KBM-7 (cell line): ENCODE measurements at places on chromosomes 5 and 9.

GRCh38 chr5:79699763-79700400 lies 10.2 kb downstream of the CMYA5 start:
- no peak for DNase-seq

DNA sequence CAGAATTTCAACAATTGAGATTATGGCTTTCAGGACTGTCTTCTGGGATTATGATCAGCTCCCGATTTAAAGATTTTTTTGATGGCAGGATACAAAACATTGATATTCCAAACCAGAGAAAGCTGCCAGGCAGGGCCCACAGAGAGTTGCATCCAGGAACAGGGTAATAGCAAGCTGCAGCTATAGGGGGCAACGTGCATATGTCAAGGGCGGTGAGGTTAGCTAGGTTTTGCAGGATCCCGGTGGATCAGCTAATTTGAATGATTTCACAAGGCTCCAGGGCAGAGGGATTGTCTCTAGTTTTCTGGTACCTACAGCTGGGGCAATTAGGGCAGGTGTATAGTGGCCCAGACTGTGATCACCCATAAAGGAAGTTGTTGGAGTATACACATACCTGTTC lies 339.4 kb downstream of the CHSY3 start:
- DNase-seq: no peak

DNA sequence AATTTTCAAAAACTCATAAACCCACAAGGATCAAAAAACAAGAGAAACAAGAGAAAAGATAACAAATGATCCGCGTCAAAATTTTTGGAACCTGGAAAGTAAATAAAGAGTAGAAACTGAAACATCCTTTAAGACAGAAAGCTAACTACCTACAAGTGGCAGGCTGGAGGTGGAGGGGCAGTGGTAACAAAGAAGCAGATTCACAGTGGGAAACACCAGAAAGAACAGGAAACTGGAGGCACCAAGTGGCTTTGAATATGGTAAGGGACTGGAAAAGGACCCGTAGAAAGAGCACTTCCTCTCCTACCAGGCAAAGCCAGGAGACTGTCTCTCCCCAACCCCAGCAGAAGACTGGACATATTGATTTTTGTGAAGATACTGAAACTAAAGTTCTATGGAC lies 100.6 kb upstream of the TARS1 start:
- DNase-seq: no peak

GRCh38 chr9:70291446-70291845 lies 32.7 kb downstream of the SMC5 start:
- no peak for DNase-seq

DNA sequence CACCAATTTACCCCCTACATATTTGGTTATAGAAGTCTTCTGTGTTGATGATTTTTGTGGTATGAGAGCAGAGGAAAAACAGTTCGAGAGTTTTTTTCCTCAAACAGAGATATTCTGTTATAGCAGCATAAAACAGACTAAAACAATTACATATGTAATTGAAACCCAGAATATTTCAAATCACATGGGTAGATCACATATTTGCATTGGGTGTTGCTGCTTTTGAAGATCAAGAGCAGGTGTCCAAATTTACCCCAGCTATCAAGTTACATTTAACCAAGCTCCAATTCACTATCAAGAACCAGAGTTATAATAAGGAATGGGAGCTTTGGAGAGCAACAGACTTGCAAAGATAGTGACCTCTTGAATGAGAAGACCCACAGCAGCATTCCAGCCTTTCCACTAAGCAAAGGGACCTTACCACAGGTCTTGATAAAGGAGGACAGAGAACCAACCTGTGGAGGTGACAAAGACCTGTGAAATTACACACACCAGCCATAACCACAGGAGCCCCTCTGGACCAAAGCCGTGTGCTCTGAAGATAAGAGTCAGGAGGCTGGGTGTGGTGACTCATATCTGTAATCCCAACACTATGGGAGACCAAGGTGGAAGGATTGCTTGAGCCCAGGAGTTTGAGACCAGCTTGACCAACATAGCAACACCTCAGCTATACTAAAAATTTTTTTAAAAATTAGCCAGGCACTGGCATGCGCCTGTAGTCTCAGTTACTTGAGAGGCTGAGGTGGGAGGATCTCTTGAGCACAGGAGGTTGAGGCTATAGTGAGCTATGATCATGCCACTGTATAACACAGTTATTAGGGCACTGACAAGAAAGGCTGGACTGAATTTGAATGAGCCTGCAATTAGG lies 4.0 kb upstream of the CCL28 start:
- no peak for DNase-seq

DNA sequence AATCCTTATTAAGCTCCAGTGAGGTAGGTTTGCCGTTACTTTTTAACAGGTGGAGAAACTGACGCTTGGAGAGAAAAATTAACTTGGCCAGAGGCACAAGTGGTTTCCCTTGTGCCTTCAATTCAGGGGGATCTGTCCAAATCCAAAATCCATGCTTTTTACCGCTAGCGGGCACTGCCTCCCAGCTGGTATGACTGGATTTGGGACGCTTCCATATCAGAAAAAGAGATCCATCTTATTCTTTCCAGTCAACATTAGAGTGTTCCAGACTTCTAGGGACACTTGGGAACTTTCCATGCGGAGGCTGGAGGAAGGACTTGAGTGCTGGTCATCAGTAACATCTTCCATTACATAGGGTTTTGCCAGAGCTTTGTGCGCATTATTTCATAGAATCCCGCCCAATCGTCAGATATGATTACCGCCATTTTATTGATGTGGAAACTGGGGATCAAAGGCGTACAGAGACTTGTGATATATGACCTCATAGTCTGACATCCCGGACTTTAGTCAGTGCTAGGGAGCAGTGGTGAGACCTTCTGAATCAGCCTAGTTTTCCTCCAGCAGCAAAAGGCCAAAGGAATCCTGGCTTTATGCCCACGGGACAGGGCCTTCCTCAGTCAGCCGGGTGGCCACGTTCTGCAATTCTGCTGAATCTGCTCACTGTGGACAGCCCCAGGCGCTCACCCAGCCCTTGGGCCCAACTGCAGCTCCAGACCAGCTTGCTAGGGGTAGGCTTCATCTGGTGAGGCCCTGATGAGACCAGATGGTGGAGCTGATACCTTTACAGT lies 1.1 kb upstream of the GNPDA1 start:
- DNase-seq: no peak

- no peak for DNase-seq
These were observed 21.9 kb downstream of the DUSP1 start for GRCh38 chr5:172749076-172749475.

GRCh38 chr5:130836729-130837649 lies 328.1 kb downstream of the HINT1 start:
- DNase-seq: peak; percentile 7

DNA sequence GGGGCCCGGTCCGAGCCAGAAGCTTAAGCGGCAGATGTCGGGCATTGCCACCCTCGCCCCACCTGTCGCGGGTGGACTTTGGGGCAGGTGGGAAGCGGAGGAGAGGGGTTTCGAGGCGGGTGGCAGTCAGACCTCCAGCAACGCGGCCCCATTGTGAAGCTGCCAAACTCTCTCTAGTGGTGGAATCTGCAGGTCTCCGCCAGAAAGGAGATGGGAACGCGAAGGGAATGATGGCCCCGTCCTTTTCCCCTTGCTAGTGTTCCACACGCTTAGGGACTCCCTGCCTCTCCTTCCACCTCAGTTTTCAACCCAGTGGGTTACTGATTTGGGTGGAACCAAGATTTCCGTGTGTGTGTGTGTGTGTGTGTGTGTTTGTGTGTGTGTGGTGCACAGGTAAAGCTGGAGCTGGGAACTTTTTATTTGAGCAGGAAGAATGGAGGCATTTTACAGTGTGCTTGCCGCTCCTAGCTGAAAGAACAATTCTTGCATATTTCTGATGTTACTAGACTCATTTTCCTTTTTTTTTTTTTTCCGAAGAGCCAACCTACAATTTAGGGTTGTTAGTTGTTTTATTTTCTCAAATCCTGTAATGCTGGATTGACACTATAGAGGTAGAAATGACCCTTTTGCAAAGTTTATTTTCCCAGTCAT lies 1.3 kb downstream of the MACIR start:
- peak; percentile 64 for DNase-seq

DNA sequence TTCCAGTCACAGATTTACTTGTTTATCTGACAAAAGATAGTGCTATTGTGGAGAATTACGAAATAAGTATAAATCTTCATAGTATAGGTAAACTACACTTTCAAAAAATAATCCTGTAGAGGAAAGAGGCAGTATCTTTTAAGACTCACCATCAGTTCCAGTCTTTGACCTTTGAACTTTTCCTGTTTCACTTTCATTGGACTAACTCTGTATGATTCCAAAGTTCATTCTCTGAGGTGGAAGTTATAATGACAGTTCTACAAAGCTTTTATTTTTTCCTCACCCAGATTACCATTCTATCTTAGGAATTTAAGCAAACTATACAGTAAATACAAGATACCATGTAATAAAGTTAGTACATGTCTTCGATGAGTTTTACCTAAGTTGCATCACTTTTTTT lies 901.3 kb upstream of the SEMA6A start:
- no peak for DNase-seq

- DNase-seq: no peak
These were observed 107.0 kb downstream of the NR6A1 start for GRCh38 chr9:124664143-124664542.

- DNase-seq: no peak
These were observed 40.0 kb downstream of the GPR21 start for GRCh38 chr9:123073441-123073840.

GRCh38 chr9:26329974-26330373 lies 562.6 kb downstream of the CAAP1 start:
- DNase-seq: no peak

- DNase-seq: no peak
These were observed 65.4 kb upstream of the IRX4 start for GRCh38 chr5:1948111-1948510.

GRCh38 chr5:179798771-179799643 lies 5.2 kb downstream of the LTC4S start:
- DNase-seq: no peak

- DNase-seq: no peak
These were observed 21.3 kb downstream of the HMCN2 start for GRCh38 chr9:130286781-130287428.

- DNase-seq: no peak
These were observed 85.6 kb downstream of the RAD23B start for GRCh38 chr9:107368696-107369095.

DNA sequence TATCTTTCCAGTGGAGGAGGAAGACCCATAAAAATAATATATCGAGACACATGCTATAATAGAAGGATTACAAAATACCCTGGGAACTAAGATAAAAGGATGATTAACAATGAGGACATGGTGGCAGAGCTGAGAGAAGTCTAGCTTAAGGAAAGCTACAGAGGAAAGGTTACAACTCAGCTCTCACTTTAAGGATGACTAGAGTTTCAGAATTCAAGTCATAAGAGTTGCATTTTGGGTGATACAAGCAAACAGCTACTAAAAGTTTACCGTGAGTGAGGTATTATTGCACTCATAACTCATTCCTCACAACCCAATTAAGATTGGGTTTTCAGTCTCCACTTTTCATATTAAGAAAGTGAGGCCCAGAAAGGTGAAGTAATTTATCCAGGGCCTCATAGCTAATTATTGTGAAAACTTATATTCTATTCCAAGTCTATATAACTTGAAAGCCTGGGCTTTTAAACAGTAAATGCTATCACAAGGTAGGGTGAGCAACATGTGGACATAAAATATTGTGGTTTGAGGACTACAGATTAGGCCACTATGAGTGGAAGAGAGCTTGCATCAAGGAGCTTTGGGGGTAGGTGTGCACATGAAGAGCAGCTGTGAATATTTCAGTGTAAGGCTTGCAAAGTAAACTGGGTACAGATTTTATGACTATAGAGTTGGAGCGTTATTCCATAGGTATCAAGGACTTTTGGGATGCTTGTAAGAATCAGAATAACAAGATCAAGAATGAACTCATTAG lies 28.0 kb downstream of the JAKMIP2 start:
- DNase-seq: no peak

- DNase-seq: no peak
These were observed 214.8 kb downstream of the AOPEP start for GRCh38 chr9:94941211-94941875.

- no peak for DNase-seq
These were observed 38.9 kb upstream of the EGFL7 start for GRCh38 chr9:136623842-136624183.

- no peak for DNase-seq
These were observed 36.8 kb downstream of the SLC44A1 start for GRCh38 chr9:105281272-105281671.

- no peak for DNase-seq
These were observed 13.7 kb downstream of the C1QTNF2 start for GRCh38 chr5:160356550-160357347.

GRCh38 chr5:173011566-173011965 lies 28.0 kb downstream of the ATP6V0E1 start:
- DNase-seq: no peak

GRCh38 chr9:127841087-127841835 lies 13.2 kb downstream of the ENG start:
- DNase-seq: no peak

- no peak for DNase-seq
These were observed 240.2 kb downstream of the MAN2A1 start for GRCh38 chr5:109929911-109930310.

DNA sequence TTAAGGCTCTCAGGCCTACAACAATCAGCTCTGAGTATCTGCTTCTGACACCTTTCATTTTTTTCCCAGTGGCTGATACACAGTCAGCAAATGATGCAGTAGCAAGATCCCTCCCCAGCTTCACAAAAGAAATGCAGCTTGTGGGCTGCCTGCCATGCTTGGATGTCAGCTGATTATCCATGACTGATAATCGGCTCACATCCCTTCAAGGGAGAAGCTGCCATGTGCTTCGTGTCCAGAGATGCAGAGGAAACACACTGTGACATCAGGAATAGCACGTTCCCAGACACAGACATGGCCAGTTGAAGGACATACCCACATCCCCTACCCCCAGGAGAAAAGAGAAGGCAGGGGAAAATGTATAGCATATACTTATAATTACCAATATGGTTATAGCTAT lies 27.9 kb downstream of the TMEM215 start:
- DNase-seq: no peak

GRCh38 chr5:97418462-97418861 lies 235.4 kb upstream of the RIOK2 start:
- DNase-seq: no peak
